ENCODE measurements at places on chromosomes 7 and 10.

DNA sequence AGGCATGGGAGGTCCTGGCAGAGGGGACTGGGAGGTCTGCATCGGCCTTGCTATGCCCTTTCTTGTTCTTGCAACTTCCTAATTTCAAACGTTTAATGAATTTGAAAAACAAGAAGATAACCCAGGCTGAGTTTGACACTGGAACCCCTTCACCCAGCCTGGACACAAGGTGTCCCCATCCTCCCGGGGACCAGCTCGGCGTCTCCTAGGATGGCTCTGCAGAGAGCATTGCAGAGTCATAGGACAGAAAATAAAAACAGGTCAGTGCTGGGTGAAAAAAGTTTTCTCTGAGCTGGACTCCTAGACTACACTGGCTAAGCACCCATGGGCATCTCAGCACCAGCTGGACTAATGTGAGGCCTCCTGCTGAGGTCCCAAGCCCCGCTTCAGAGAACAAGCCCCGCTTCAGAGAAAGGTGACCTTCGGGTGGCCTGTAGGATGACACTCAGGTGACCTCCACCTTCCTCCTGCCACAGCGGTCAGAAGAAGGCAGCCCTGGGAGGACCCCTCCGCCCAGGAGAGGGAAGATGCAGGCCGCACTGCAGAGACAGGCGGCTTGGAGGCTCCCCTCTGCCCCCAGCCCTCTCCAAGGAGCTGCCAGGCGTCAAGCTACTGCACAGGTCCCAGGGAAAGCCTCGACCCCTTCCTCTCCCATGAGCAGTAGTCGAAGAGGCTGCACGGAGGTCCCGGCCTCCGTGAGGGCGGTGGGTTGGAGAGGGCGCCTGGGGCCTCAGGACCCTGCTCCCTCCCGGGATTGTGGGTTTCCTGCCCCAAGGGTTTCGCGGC, 9.3 kb upstream of the UNCX start:
- DNase-seq, result no peak

DNA sequence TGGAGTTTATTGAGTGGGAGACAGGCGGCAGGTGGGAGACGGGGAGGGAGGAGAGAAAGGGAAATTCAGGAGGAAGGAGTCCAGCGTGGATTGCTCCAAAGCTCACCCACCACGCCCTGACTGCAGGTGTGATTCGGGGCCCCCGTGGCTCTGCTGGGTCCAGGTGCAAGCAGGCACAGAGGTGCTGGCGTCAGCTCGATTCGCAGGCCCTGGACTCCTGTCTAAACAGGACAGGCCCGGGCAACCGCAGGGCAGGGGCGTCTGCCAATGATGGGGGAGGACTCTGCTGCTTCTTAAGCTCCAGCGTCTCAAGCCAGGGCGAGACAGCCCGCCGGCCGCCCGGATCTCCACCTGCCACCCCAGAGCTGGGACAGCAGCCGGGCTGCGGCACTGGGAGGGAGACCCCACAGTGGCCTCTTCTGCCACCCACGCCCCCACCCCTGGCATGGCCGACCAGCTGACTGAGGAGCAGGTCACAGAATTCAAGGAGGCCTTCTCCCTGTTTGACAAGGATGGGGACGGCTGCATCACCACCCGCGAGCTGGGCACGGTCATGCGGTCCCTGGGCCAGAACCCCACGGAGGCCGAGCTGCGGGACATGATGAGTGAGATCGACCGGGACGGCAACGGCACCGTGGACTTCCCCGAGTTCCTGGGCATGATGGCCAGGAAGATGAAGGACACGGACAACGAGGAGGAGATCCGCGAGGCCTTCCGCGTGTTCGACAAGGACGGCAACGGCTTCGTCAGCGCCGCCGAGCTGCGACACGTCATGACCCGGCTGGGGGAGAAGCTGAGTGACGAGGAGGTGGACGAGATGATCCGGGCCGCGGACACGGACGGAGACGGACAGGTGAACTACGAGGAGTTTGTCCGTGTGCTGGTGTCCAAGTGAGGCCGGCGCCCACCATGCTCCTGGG, at the start of gene CALML3:
Gene CALML3, plus strand, starts transcription at position 321 of the 920 bp plus-strand sequence. Its CDS starts 125 bp downstream, at position 446.
- DNase-seq, result no peak

DNA sequence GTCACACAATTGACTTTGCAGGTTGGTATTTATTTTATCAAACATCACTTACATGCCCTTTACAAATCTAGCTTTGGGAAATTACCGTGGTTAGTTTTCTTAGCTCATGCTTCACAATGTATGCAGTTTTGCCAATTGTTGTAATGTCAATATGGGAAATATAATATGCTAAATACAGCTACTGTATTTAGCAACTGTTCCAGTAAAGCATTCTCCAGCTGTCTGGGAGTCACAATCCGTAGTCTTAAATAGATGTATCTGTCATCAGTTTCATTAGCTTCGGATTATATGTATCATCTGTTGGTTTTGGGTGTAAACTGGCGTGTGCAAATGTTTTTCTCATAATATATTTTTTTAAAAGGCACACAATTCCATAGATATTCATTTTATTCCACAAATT, 19.4 kb upstream of the AHR start:
- DNase-seq, result no peak

- no peak for DNase-seq
Observed at GRCh38 chr7:29158795-29159423, 12.6 kb upstream of the CPVL start.

GRCh38 chr7:128031901-128032604, 816 bp upstream of the LRRC4 start:
- DNase-seq, result no peak

DNA sequence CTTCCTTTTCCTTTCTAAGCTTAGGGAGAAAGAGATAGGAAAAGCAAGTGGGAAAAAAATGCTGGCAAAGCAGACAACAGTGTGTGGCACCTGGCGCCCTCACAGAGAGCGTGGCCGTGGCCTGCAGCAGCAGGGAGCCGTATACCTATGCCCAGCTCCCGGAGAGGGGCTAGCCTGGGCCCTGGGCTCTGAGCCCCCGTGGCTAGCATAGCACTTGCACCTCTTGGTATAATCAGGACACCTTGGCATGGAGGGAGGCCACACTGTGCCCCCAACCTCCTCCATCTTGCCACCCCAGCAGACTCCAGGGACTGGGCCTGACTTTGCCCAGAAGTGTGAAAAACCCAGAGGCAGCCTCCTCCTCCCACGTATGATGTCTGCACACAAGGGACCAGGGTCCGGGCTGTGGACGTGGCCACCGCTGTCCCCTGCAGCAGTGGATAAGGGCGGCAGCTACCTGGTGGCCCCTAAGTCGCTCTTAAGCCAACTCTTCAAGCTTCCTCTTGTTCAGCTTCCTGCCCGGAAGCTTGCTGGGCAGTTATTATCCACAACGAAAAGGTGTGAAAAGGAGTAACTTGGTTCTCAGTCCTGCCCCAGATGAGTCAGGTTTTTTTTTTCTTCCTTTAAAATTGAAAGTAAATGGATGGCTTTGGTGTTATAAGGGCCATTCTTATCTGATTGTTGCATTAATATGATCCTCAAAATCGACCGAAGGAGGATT, 249.1 kb upstream of the PITRM1 start:
- DNase-seq, result no peak

- DNase-seq, result no peak
Observed at GRCh38 chr7:261341-262250, 28.4 kb upstream of the FOXL3 start.

DNA sequence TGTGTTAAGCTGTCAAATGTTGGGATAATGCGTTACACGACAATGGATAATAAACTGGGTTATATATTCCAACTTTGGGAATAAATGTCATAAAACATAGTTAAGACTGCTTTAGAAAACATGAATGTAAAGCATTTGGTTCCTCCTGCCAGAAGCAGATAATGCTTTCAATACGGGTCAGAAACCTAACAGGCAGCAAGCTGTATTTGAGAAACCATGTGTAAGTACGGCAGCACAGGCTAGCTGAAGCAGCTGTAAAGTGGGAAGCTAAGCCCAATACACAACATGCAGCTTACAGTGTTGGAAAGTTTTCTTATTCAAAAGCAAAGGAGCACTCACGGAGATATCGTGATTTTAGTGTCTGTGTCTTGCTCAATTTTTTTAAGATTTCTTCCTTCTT, 46.5 kb downstream of the MALSU1 start:
- no peak for DNase-seq

DNA sequence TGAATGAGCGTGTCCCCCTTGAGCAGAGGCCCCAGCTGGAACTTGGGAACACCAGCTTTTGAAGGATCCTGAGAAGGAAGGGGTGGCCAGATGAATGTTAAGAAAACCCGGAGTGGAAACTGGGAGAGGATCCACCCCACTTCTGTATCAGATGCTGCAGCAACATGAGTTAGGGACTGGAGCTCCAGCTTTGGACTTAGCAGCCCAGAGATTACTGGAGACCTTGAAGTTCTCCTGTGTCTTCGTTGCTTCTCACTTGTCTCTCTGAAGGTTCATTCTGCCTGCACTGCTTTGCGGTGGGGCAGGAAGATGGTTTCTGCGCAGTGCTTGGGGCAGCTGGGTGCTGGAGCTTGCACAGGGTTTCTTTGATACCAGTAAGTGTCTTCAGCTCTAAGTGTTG, 9.3 kb downstream of the TMEM248 start:
- DNase-seq, result no peak

DNA sequence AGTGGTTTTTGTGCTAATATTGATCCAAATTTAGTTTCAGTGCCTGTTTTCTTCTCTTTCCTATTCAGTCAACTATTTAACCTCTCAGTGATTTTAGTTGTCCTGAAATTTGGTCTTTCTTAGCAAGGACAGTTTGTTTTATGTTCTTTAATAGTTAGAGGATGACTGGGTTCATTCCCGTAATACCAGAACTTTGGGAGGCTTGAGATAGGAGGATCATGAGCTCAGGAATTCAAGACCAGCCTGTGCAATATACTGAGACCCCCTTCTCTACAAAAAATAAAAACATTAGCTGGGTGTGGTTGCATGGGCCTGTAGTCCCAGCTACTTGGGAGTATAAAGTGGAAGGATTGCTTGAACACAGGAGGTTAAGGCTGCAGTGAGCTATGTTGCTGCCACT, 148.3 kb downstream of the EXOC4 start:
- DNase-seq, result no peak

DNA sequence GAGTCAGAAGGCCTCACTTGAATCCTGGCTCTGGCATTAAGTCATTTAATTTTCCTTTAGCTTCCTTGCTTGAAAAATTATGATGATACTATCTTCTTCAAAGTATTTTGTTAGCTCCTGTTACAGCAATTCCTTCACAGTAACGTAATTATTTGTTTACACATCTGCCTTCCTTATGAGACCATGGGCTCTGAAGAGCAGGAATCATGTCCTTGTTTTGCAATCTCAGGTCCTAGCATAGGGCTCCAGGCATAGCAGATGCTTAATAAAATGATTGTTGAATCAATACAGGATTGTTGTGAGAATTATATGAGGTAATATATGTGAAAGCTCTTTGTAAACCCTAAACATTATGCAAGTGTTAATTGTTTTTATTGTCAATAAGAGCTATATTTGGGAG, 25.5 kb downstream of the KLHDC10 start:
- no peak for DNase-seq

DNA sequence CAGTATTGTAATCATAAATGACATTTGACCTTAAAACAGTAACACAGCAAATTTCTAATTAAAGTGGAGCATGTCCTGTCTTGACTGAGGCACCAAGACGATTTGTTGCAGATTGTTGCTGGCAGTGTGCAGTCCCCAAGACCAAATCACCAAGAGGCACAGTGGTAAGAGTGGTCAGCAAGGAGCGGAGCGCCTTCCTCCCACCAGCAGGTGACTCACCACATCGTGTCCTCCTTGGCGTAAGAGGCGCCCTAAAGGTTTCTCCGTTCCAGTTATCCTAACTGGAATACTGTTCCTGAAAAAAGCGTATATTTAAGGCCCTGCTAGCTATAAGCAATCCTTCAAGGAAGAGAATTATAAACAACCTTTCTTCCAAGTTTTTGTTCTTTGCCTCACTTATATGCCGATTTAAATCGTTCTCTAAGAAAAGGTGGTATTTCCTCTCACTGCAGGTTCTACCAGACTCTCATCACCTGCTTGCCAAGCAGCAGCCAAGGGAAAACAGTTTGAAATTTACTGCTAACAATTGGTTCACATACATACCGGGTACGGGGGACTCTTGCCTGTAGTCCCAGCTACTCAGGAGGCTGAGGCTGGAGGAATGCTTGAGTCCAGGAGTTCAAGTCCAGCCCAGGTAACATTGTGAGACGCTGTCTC, 10.7 kb upstream of the REPIN1 start:
- DNase-seq, result no peak

GRCh38 chr7:33813331-33813730, 92.0 kb upstream of the BMPER start:
- DNase-seq, result no peak

- no peak for DNase-seq
Observed at GRCh38 chr10:133129071-133129858, 30.8 kb upstream of the KNDC1 start.

- no peak for DNase-seq
Observed at GRCh38 chr10:126504063-126504760, 115.9 kb upstream of the ADAM12 start.

GRCh38 chr7:130182990-130183389, 22.2 kb downstream of the TMEM209 start:
- DNase-seq, result no peak

DNA sequence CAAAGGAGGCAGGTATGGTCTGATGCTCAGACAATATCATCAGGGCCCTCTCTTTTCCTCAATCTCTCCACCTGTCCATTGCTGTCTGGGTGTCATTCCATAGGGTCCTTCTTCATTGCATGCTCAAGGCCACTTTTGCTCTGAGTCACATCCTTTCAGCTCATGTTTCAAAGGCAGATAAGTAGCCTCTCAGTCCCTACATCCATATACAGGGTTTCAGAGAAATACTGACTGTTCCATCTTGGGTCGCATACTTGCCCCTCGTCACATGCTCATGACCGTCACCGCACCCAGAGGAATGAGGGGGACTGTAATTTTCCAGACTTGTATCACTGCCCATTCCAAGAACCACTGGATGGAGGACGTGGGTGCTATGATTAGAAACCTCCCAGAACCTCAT, 93.4 kb downstream of the FAM107B start:
- DNase-seq, result no peak

- no peak for DNase-seq
Observed at GRCh38 chr10:68857005-68857404, 29.7 kb downstream of the STOX1 start.

- no peak for DNase-seq
Observed at GRCh38 chr7:81624021-81624592, 145.7 kb downstream of the HGF start.

DNA sequence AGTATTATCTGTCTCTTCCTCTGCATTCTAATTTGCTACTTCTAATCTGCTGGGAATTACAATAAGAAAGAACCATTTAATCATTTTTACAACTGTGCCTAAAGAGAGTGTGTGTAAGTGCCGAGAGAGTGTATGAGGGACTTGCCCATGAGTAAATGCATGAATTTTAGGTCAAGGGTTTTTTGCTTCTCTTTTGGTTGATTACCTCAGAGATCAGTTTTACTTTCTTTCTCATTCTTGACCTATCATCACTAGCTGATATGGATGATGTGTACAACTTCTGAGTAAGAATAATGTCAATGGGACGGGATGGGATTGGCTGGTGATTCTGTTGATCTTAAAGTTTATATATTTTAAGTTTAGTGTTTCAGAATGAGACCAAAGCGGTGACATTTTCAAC, 47.8 kb downstream of the IKZF1 start:
- DNase-seq, result no peak

Measured in NCI-H2081 treated with DMSO at 0.1 percent for 48 hours (cell line).